ENCODE measurements at places on chromosomes 1 and 21.
A peak's percentile ranks its signal among the peaks of the same experiment; 100 is the strongest.

DNA sequence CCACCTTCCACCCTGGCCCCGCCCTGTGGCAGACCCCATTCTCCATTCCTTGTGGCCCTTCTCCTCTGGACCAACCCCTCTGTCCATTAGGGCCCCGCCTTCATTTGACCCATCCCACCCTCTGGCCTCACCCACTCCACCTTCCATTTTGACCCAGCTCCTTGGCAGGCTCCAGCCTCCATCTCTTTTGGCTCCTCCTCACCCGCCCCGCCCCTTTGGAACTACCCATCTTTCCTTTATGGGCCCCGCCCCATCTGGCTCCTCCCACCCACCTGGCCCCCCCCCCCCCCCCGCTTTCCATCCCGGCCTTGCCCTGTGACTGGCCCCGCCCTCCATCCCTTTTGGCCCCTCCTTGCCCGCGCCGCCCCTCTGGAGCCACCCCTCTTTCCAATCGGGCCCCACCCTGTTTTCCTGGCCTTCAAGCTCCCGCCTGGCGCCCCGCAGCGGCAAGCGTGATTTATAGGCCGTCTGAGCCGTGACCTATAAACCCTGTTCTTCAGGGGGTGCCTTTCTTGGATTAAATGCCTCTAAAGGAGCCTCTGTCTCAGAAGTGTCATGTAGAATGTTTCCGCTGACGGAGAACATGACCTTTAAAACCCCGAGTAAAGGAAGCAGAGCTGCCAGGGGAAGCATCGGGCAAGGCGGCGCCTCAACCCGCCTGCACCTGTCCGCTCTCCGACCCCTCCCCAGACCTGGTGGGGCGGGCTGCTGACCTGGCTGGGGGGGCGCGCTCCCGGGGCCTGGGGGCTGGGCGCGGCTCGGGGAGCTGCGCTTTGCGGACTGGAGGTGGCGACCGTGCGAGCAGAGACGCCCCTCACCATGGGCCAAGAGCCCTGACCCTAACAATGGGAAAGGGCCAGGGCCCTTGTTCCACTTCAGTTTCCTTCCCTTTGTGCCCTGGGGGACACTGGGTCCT, 178.0 kb downstream of the CAMTA1 start:
- DNase-seq, result no peak

- no peak for DNase-seq
Measured at GRCh38 chr1:30986755-30987154, 78.2 kb upstream of the SDC3 start.

- DNase-seq, result no peak
Measured at GRCh38 chr1:2969011-2969844, 52.0 kb upstream of the ACTRT2 start.

DNA sequence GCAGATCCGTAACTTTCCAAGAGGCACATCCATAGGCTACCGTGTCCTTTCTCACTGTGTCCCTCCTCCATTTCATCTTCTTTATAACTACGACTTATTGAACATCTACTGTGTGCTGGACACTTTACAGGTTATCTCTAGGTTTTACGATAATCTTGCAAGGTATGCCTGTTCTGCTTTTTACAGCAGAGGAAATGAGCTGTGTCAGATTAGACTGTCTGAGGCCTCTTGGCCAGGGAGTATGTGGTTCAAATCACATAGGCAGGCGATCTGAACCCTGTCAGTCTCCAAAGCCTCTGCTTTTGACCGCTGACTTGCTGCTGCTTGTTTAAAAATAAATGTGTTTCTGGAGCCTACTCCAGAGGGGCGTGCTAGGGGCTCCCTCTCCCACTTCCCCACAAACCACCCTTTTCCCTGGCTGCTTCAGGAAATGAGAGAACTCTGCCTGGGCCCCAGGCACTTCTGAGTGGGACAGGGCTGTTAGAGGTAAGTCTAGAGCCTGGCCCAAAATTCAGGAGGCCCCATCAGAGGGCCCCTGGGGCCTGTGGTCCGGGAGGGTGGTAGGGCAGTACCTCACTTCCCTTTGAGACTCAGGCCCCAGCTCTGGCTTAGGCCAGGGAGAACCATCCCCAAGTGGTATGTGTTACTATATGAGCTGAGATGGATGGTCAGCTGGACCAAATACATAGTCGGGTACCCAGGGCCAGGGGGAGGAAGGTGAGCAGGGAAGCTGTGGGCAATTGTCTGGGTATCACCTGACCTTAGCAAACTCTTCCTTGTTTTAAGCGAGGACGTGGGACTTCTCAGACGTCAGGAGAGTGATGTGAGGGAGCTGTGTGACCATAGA, 4.4 kb downstream of the PSEN2 start:
- no peak for DNase-seq

GRCh38 chr21:38898422-38899096, 92.8 kb downstream of the ETS2 start:
- no peak for DNase-seq

GRCh38 chr1:107976836-107977235, 11.9 kb upstream of the VAV3 start:
- DNase-seq, result peak; percentile 8

DNA sequence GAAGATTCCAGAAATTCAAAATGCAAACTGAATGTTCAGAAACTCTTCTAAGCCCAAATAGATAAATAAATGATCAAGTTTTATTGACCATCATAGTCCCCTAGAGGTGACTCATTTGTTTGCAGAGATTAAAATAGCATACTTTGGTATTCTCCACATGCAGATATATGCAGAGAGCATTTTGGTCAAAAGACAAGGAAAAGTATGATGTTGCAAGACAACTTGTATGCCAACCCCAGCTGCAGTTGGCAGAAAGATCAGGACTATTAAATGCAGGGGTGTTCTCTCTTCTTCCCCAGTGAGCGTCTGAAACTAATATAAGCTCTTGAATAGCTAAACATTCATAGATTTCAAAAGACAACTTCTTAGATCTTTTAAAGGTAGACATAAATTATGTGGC, 404.9 kb downstream of the LTN1 start:
- DNase-seq, result no peak

- no peak for DNase-seq
Measured at GRCh38 chr1:107272321-107272720, 131.5 kb downstream of the NTNG1 start.

DNA sequence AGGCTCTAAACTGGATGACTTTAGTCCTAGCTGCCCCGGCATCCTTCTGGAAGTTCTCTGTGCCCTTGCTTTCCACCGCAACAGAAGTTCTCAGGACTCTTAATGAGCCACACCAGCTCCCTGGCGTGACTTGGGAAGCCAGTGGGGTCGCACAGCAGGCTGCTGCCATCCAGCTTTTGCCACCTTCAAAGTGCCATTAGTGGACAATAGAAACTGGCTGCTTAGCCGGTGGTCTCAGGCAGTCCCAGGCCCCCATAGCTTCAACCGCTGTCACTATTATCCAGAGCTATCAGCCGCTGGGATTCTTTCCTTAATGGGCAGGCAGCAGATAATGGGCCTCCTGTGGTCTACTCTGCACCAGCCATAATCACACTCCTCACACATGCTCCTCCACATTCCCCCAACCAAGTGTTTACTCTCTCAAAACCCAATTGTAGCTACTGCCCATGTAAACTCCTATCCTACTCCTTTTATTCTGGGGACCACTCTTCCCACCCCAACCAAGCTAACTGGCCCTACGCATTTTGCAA, 37.3 kb downstream of the PLEKHA6 start:
- DNase-seq, result no peak

All from hindlimb muscle (tissue), 1 donor.